ENCODE measurements at places on chromosomes 7 and 10. TPM values are rescaled to one million over a fixed set of nuclear protein-coding genes. Genes with fewer than 3 reads are reported as not detected.

The AKR1B15 gene
- not detected for total RNA-seq

The GRID1 gene
- 1.1 TPM for total RNA-seq

The CRHR2 gene
- total RNA-seq = not detected

The TUBB8 gene
- total RNA-seq = 0.26 TPM

The RFC2 gene
- 17.0 TPM for total RNA-seq

The HYAL4 gene
- not detected for total RNA-seq

The HOXA6 gene
- 5.0 TPM for total RNA-seq

The KNDC1 gene
- total RNA-seq = 10.4 TPM

The RHEB gene
- total RNA-seq = 103 TPM

The ADARB2 gene
- 0.76 TPM for total RNA-seq

Measured in left lung (tissue), 14 donors.